ENCODE measurements at places on chromosomes 5 and 9.

DNA sequence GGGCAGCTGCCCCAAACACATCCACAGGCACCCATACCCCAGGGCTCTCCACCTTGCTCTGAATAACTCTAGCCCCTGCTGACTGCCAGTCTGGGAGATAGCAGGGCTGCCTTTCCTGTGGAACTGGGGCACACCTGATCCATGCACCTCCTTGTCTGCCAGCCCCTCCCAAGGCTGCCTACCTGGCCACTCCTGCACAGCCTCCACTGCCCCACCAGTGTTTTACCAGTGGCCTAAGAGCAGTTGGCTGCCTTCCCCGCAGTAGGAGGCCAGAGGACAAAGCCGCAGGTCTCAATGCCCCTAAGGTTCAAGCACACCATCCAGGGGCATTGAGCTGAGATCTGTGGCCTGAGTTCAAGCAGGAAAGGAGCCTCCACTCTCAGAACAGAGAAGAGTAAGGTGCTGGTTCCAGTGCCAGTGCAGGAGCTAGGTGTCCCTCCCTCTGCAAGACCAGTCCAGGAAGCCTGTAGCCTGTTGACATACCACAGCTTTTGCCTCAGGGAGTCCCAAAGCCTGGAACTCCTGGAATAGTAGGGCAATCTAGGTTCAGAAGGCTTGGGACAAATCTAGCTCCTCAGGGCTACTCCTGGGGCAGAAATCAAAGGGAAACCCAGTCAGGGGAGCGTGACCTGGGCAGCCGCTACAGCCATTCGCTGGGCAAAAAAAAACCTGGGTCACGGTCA is 514.5 kb upstream of the PTGER4 start:
- no peak for DNase-seq

GRCh38 chr9:123637945-123638634 is 282.1 kb downstream of the CRB2 start:
- DNase-seq = no peak

GRCh38 chr9:111438541-111439235 is 45.5 kb downstream of the ECPAS start:
- DNase-seq = no peak

DNA sequence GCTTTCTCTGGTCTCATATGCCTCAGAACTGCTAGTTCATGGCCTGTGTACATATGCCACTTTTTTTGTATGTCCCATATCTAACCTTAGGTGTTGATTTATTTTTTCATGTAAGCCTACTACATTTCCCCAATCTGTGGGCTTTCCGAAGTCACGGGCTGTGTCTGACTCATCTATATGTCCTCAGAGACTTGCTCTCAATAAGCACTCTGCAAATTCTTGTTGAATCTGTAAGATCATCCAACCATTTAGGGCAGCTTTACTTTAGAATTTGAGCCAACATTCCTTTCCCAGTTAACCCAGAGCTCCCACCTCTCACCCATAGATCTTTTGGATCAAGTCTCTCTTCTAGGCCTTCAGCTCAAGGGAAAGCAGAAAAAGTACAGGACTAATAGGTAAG is 263.4 kb downstream of the SEC61B start:
- no peak for DNase-seq

- DNase-seq = no peak
These were observed 100.0 kb upstream of the IL6ST start for GRCh38 chr5:56094579-56095361.

DNA sequence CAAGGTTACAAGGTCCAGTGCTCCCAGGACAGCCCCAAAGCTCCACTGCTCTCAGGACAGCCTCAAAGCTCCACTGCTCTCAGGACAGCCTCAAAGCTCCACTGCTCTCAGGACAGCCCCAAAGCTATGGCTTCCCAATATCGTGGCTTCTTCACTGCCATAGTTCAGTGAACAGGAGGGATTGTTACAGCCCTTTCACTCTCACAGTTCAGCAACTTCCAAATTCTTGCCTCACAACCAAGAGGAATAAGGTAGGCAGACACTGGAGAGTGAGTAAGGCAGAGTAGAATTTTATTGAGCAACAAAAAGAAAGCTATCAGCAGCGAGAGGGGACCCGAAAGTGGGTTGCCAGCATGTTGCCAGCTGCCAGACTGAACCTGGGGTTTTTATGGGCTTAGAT is 277.6 kb downstream of the CDH10 start:
- no peak for DNase-seq

GRCh38 chr5:161602736-161603135 is 56.2 kb upstream of the GABRB2 start:
- no peak for DNase-seq

DNA sequence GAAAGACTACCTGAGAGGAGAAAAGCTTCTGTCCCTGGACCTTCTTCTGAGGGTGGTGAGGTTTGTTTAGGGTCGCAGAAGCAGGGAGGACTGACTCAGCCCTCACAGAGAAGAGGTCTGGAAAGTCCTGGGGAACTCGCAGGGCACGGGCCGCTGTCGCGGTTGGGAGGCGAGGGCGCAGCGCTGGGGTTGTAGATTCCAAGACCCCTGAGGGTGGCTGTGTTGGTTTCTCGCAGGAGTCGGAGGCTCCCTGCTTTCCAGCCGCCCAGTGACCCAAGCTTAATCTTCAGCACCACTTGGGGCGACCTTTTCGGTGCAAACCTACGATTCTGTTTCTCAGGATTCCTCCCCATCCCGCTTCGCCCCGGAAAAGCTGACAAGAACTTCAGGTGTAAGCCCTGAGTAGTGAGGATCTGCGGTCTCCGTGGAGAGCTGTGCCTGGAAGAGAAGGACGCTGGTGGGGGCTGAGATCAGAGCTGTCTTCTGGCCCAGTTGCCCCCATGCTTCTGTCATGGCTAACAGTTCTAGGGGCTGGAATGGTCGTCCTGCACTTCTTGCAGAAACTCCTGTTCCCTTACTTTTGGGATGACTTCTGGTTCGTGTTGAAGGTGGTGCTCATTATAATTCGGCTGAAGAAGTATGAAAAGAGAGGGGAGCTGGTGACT is 482 bp downstream of the SLC27A6 start:
- no peak for DNase-seq

GRCh38 chr9:97969014-97969413 is 14.1 kb upstream of the ANP32B start:
- DNase-seq = no peak

- DNase-seq = no peak
These were observed 10.8 kb upstream of the PLIN2 start for GRCh38 chr9:19138084-19138483.

DNA sequence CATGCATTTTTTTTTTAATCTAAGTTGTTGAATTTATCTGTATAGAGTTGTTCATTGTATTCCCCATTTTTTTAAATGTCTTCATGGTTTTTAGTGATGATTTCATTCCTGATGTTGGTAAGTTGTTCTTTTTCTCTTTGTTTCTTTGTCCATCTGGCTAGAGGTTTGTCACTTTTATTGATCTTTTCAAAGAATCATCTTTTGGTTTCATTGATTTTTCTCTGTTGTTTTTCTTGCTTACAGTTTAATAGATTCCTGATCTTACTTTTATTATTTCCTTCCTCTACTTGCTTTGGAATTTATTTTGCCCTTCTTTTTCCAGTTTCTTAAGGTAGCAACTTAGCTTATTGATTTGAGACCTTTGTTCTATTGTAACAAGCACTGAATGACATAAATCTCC is 114.2 kb downstream of the AOPEP start:
- DNase-seq = no peak

DNA sequence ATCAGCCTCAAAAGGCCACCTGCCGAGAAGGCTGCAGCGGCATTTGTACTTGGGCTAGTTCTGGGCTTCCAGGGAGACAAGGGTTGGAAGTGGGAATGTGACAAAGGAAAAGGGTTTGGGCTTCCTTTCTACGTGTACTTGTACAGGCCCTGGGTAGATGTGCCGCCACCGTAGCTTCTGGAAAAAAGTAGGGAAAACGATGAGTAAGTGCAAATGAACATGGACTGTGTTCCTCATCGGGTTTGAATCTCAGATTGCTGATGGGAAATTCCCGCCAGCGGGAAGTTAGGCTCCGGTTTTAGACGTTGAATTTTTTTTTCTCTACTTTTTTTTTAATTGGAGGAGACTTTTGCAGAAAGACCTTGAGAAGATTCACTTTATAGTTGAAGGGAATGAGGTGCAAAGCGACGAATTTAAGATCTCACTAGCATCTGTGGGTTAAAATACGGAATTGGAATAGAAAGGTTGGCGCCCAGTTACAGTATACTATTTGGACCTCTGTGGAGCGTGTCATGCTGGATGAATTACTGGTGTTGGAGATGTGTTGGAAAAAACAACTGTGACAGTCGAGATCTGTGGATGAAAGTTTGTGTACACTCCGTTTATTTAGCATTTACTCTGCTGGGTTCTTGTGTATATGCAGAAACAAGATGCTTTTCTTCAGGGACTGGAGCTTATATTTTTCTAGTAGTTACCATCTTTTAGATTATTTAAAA is 1.2 kb downstream of the G3BP1 start:
- no peak for DNase-seq

- DNase-seq = no peak
These were observed 79.1 kb downstream of the UGCG start for GRCh38 chr9:111975709-111976108.

GRCh38 chr5:168661593-168662485 is 82.7 kb upstream of the PANK3 start:
- DNase-seq = no peak

DNA sequence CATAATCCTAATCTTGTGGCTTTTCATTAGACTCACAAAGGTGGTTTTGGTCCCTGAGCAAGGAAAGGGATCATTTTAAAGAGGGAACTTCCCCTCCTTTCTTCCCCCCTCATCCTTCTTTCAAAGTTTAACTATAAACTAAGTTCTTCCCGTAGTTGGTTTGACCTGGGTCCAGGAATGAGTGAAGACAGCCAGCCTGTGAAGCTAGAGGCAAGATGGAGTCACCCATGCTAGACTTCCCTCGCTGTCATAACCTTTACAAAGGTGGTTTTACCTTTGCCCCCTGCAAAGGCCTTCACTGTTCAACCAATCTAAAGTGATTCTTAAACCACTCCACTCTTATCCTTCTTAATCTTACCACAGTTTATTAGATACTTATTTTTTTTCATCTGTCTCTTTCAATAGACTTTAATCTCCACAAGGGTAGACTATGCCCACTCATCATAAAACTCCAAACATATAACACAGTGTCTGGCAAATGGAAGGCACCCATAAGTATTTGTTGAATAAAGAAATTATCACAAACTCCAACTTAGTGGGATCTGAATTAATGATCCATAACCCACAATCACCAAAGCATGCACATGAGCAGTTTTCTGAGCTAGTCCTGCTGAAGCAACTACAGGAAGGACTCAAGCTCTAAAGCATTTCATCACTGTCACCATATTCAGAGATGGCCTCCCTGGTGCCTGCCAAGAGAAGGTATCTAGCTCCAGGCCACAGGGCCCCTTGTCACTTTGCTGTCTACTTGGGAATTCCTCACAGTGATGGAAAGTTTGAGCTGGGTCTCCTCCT is 369.0 kb downstream of the SPOCK1 start:
- no peak for DNase-seq

DNA sequence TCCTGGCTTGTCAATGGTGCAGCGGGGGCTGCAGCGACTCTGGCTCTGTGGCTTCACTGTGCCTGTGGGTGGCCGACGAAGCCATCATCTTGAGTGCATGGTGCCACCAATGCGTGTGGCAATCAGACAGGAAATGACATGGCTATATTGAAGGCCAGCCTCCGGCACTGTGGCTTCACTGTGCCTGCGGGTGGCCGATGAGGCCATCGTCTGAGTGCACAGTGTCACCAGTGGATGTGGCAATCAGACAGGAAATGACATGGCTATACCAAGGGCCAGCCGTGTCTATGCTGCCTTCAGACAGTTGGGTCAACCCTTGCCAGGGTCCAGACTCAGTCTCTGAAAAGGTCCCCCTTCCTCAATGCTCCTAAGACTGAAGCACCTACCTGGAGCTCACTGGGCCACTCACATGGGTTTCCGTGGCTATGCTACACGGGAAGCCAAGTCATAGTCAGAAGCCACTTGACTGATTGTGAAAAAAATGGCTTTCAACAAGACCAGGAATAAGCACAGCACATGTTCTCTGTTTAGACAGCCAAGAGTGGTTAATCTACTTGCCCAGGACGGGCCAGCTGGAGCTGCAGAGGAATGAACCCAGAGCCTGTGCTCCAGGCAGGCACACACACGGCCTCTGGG is 67.5 kb upstream of the S1PR3 start:
- DNase-seq = no peak

Measured in left renal pelvis (tissue), 4 donors.